ENCODE measurements at places on chromosomes 7 and 10. TPM values are rescaled to one million over a fixed set of nuclear protein-coding genes. Genes with fewer than 3 reads are reported as not detected.

DNA sequence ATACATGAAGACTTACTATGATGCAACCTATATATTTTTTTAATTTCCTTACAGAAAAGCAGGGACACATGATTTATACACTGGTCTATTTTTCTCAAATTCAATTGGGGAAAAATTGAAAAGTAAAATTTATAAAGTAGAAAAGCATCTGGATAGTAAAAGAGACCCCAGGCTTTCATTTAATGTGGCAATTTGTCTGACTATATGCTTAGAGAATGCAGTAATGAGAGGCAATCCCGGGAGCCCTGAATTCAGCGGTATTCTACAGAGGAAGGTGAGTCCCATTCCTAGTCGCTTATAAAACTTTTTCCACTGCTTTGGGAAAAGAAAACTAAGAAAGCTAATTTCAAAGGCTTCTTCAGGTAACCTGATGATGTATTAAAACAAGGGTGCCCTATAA is 167.1 kb downstream of the SEMA3D start:
- H3K4me1 ChIP-seq: no peaks in the 10 kb centered on the region
- no peaks in the 10 kb centered on the region for H3K27me3 ChIP-seq
- H3K27ac ChIP-seq: no peak overlapping the region
- DNase-seq: no peak
- H3K36me3 ChIP-seq: no peaks in the 10 kb centered on the region
- no peak overlapping the region for H3K4me3 ChIP-seq

DNA sequence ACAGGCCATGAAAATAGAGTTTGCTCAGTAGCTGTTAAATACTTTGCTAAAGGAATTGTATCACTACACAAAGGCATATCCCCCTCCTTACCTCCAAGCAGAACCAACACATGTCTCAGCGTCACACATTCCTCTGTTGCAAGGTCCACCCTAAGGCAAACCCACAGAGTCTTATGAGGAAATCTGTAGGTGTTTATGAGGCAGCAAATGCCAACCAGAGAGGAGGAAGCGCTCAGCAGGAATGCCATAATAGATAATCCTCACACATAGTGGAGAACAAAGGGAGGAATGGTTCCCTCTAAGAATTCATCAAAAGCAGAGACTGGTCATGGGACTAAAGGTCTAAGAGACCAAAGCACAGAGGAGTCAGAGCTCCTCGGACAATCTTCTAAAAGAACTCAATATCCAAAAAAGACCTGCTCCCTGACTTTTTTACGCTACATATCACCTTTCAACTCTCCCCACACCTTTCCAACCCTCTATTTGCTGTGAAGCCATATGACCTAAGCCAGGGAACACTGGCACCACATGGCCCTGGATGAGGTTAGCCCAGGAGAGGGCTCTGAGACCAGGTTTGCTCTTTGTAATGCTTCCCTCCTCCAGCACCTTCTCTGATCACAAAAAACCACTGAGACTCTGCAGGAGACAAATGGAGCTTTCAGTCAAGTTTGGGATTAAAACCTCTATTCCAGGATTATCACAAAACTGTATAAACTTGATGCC is 7.3 kb downstream of the SLC25A13 start:
- no peak overlapping the region for H3K27ac ChIP-seq
- no peaks in the 10 kb centered on the region for H3K36me3 ChIP-seq
- H3K27me3 ChIP-seq: no peaks in the 10 kb centered on the region
- peaks cover 5% of the 10 kb centered on the region for H3K4me1 ChIP-seq
- H3K4me3 ChIP-seq: no peak overlapping the region

DNA sequence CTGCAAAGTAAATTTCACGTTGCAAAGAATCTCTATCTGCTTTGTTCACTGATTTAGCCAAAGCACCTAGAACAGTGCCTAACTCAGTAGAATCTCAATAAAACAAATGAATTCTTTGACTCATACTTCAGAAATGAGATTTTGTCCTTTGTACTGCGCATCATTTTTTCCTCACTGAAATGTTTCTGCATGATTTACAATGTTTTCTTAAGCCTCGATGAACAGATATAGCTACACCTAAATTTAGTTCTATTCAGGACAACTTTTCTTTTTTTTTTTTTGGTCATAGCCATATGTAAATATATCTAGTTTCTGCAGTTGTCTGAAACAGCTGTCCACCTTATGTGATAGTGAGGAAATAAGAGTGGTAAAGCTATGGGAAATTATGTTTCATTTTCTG is 15.3 kb downstream of the GNAT3 start:
- H3K27ac ChIP-seq: no peak overlapping the region
- DNase-seq: no peak
- no peaks in the 10 kb centered on the region for H3K4me1 ChIP-seq
- H3K27me3 ChIP-seq: no peaks in the 10 kb centered on the region
- no peak overlapping the region for H3K4me3 ChIP-seq
- no peaks in the 10 kb centered on the region for H3K36me3 ChIP-seq

- peaks cover 4% of the 10 kb centered on the region for H3K27me3 ChIP-seq
- no peaks in the 10 kb centered on the region for H3K4me1 ChIP-seq
- no peak overlapping the region for H3K27ac ChIP-seq
- DNase-seq: no peak
Observed at GRCh38 chr7:3836855-3837254, 535.8 kb downstream of the SDK1 start.

DNA sequence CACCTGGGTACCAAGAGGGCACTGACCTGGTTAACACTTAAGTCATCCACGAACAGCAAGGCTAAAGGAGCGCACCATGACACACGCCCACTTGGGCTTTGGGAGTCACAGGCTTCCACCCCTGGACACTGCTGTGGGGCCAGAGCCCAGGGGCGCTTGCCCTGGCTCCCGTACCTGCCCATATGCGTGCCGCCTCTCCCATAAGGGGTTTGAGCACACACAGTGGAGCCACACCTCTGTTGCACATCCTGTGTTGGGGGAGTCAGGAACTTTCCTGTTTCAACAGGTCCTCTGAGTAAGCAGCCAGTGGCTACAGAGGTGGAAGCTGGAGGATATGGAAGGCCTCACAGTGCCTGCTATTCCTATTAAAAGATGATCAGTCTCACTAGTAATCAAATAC is 152.0 kb downstream of the REEP3 start:
- H3K27me3 ChIP-seq: no peaks in the 10 kb centered on the region
- no peaks in the 10 kb centered on the region for H3K36me3 ChIP-seq
- peaks cover 9% of the 10 kb centered on the region for H3K4me1 ChIP-seq
- H3K27ac ChIP-seq: no peak overlapping the region
- no peak for DNase-seq

Gene HTR7
- 0.08 TPM for total RNA-seq

Data from activated CD4-positive, alpha-beta memory T cell treated with anti-CD3 and anti-CD28 coated beads, Interleukin-2, amount 10 ng/mL, durations not matched to agents 7 days and 5 days (primary cell).